ENCODE measurements at places on chromosomes 6 and 20. TPM values are rescaled to one million over a fixed set of nuclear protein-coding genes. Genes with fewer than 3 reads are reported as not detected.

GRCh38 chr20:2162125-2162822, 60.6 kb downstream of the STK35 start:
- H3K4me1 ChIP-seq: no peaks in the 10 kb centered on the region
- no peak overlapping the region for H3K27ac ChIP-seq
- H3K4me3 ChIP-seq: no peak overlapping the region

DNA sequence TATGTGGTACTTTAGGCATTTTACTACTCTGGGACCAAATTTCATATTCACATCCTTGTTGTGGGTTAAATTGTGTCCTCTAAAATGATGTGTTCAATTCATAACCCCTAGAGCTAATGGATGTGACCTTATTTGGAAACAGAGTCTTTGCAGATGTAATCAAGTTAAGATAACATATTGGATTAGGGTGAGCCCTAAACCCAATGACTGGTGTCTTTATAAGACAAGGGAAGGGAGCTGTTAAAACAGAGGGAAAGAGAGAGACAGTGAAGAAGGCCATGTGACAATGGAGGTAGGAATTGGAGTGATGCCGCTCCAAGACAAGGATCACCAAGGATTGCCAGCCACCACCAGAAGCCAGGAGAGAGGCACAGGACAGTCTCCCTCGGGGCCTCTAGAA, 220.0 kb downstream of the ADGRG6 start:
- no peaks in the 10 kb centered on the region for H3K36me3 ChIP-seq
- no peak for DNase-seq
- H3K27me3 ChIP-seq: no peaks in the 10 kb centered on the region
- no peaks in the 10 kb centered on the region for H3K4me1 ChIP-seq

GRCh38 chr6:87968435-87969278, 79.0 kb upstream of the SPACA1 start:
- peaks cover 7% of the 10 kb centered on the region for H3K4me1 ChIP-seq
- DNase-seq: no peak
- H3K4me3 ChIP-seq: no peak overlapping the region
- no peaks in the 10 kb centered on the region for H3K27me3 ChIP-seq

GRCh38 chr20:60306105-60306504, 347.9 kb downstream of the CDH26 start:
- DNase-seq: no peak
- H3K36me3 ChIP-seq: no peaks in the 10 kb centered on the region
- H3K4me1 ChIP-seq: no peaks in the 10 kb centered on the region
- H3K4me3 ChIP-seq: no peak overlapping the region

TTI1 gene
- 14.0 TPM for total RNA-seq

ZNF322 gene
- 9.3 TPM for total RNA-seq

HLA-DRB1 gene
- total RNA-seq: 20.5 TPM

TMEM151B gene
- under 0.01 TPM for total RNA-seq

SLC32A1 gene
- not detected for total RNA-seq

Data from body of pancreas (tissue), 4 donors.